ENCODE measurements at places on chromosomes 2 and 18. TPM values are rescaled to one million over a fixed set of nuclear protein-coding genes. Genes with fewer than 3 reads are reported as not detected.

UGT1A8 gene
- total RNA-seq: not detected

DNA sequence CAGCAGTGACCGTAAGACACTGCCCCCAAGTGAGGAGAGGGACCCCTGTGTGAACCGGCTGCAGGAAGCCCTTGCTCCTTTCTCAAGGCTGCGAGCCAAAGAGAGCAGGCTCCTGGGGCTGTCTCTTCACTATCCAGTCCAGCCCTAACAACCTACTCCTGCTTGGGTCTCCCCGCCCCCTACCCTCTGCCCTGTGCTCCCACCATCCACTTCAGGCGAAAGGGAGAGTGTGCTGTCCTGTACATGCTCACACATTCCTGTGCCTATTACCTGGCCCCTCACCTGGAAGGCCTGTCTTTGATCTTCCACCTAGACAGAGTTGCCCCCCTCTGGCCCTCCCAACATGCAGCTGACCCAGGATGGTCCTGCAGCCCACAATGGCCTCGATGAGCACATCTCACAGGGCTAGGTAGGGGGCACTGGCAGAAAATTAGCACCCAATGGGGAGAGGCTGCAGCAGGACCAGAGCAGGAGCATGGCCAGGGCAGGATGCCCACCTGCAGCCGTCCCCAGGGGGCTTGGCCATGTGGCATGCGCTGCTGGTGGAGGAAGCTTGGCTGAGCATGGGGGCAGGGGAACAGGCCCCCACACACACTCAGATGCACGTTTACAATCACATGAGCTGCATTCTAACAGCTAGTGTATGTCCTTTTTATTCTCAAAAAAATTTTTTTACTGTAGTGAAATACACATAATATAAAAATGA lies 93.5 kb downstream of the POLR1A start:
- DNase-seq: no peak

DNA sequence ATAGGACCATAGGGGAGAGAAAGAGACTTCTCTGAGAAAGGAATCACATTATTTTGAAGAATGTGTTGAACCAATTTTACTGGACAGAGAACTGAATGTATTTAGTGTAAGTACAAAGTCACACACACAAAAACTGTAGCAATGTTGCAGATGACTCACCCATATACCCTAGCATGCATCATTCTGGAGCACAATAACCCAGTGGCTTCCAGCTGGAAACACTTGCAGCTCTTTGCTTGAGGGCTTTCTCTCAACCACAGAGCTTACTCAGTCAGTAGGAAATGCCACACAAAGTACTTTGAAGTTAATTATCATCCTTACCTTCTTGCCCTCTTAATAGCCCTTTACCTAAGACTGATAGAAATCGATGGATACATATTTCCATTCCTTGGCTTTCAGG lies 760.0 kb upstream of the FSHR start:
- no peak for DNase-seq

GRCh38 chr2:144529841-144530240 lies 9.9 kb upstream of the ZEB2 start:
- DNase-seq: no peak

GRCh38 chr2:166180951-166181812 lies 53.4 kb upstream of the SCN1A start:
- no peak for DNase-seq

DNA sequence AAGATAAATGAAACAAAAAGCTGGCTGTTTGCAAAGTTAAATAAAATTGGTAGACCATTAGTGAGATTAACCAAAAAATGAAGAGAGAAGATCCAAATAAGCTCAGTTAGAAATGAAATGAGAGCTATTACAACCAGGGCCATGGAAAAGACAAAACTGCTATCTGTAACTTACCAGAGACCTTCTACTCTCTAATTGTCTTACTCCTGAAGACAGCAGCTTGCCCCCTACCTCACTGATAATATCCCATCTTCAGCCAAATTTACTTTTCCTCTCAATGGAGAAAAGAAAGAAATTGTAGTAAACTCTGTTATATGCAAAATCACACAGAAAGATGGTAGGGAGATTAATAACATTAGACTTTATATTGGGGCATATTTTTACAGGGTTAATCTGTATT lies 178.2 kb downstream of the LCLAT1 start:
- DNase-seq: no peak

DNA sequence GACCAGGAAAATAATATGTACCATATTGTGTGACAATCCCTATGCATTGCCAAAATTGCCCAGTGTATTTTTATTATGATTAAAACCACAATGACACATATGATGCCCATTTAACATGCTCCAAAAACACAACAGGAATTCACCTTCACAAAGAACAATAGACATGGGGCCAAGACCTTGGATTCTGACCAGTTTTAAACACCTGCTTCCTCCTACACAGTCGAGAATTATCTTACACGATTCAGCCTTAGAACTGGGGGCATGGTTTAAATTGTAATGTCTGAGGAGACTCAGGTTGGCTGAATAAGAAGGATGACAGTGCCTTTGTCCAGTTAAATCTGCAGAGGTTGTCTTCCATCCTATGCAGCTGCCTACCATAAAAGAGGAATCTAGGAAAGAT lies 212.7 kb downstream of the PLCL1 start:
- no peak for DNase-seq

- no peak for DNase-seq
Measured at GRCh38 chr2:101463911-101464641, 10.8 kb downstream of the RFX8 start.

DNA sequence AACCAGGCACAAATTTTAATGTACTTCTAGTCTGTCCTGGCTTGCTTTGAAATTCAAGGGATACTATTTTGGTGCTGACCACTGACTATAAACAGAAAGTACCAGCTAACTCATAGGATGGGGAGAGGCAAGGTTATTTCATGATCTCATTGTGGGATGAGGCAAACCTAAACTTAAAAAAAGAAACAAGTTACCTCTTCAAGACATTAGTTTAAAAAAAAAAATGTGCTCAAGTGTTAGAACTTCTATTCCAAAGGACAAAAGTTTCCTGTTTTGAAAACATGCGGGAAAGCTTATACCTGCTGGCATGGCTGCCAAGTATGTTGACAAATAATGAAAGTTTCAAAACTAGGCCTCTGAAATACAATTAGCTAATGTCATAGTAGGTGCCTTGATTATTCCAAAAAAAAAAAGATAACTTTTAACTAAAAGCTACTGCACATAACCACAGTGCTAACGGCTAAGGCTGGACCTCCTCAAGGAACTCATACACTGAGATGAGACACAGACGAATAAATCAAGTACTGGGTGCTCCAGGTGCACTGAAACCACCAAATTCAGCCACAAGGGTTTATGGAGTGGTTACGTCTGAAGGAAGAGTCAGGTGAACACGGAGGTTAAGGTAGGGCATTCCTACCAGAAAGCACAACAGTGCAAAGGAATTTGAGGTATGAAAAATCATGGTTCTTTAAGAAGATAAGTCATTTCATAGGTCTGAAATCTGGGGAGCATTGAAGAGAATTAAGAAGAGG lies 38.1 kb downstream of the TMEM131 start:
- DNase-seq: no peak

- DNase-seq: no peak
Measured at GRCh38 chr2:144571770-144572169, 51.9 kb upstream of the ZEB2 start.

DNA sequence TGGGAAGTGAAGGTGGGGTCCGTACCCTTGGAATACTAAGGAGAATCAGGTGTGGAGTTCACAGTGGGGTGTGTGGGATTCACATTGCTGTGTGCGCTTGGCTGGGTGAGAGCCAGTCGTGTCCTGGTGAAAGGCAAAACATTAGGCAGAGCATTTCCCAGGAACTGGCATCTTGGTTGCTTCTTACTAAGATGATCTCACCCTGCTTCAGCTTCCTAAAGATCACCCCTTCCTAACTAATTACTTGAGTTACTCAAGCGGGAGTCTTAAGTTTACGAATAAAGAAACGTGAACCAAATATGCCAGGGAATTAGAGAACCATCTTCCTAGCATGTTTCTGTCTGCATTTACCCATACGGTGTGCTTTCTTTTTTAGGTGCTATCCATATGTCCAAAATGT lies 122.9 kb downstream of the NCK2 start:
- DNase-seq: no peak

DNA sequence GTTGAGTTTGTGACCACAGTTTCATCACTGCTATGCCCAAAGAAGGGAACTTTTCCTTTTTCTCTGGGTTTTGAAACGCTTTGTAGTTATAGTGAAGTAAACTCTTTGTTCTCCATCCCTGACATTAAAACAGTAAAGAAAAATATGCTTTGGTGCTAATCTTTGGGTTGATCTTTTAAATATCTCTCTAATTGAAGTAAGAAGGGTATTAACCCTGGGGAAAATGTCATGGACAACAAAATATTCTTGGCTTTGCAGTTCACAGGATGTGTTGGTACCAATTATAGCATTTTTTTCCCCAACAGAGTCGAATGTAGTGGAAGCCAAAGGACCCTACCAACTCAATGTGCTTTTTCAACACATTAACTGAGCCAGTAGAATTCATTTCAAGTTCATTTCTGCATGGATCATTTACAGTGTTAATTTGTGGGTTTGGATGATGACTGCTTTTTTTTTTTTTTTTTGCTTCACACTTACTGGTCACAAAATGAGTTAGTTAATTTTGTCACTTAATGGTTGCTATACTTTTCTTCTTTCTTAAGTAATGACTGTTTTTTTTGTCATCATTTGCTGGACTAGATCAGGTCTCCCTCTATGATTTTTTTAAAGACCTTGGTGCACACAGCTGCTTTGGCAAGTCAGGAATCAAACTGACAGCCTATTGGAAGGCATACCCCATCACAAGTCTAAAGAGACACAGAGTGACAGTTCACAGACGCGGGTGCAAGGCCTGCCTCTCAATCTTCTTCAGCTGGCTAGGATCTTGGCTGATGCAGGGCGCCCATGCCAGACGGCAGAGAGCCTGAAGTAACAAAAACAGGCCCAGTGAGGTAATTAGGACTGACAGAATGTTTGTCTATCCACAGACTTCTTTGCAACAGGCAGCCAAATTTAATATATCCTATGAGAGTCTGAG lies 98.8 kb upstream of the MMADHC start:
- peak; percentile 69 for DNase-seq

DNA sequence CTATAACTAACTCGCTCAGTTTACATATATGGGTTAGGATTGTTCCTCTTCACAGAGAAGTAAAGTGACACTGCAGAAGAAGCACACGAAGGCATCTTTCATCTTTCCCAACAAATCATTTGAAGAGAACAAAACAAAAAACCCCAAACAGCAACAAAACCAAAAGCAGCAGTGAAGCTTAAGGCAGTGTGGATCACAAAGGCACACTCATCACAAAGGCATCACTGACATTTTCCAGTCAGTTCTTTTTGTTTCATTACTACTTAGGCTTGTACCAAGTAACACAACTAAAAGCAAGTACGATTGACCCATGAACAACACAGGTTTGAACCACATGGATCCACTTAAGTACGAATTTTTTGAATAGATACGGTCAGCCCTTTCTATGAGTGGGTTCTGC lies 75.7 kb downstream of the RNF152 start:
- DNase-seq: no peak

DNA sequence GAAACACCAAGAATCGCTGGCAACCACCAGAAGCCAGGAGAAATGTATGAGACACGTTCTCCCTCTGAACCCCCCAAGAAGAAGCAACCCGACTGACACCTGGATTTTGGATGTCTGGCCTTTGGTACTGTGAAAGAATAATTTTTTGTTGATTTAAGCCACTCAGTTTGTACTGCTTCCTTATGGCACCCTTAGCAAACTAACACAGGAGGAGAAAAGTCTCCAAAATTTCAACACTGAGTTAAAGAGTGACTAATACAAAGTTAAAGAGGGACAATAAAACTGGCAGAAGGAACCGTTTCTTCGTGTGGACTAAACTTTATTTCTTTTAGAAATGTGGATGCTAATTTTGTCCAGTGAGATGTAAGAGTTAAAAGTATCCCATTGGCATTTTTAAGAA lies 660.9 kb upstream of the LINC00305 start:
- DNase-seq: no peak

TUBA4B gene
- total RNA-seq: not detected

DNA sequence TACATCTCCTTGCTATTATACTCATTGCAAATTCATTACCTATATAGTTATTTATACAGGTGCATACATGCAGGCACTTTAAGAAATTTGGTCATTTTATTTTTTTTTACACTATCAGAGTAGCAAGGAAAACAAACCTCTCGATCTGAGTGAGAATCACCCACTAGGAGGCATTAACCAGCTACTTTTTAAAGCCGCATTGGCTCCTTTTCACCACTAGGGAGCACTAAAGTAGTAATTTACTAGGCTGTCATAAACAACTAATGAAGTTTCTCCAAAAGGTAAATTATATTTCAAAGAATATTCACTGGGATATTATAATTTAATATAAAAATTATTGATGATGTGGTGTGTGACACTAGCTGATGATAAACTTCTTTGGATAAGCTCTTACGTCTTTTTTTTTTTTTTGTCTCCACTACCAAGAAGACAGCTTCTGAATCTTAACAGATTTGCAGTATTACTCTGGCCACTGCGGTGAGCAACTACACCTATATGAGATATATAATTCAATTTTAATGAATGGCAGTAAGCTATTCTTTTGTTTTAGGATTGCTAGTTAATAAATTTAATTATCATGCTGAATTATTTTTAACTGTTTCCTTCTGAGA lies 101.9 kb downstream of the NOL4 start:
- no peak for DNase-seq

LOXL3 gene
- 2.0 TPM for total RNA-seq

MOGAT1 gene
- not detected for total RNA-seq

- no peak for DNase-seq
Measured at GRCh38 chr2:135202751-135203150, 150.7 kb downstream of the RAB3GAP1 start.

DNA sequence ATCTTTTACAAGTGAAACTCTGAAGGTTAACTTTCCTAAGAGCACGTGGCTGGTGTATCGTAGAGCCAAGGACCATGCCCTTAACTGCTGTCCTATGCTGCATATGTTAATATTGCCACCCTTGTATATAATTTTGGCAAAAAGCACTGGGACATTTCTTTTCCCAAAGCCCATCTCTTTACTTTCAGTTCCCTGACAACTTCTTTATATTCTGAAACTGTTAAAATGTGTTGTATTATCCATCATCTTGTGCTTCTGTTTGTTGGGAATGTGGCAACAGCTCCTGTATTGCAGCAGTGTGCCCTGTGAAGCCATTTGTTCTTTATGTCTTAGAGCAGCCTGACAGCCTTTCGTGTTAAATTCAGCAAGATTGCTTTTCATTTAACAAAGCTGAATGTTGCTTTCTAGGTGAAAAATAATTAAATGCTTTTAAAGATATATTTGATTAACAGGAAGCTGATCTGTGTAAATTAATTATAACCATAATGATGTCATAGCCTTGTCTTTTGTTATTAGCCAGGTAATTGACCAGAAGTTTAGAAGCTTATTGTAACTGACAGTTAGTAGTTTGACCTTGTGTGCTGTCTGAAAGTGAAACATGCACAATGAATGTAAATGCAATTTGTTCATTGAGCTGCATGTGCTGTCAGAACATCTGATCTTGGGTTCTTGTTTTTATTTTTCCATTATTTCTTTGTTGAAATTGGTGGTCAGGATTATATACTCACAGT lies 9.7 kb downstream of the RHBDD1 start:
- DNase-seq: no peak

CXCR1 gene
- total RNA-seq: 0.96 TPM

GRCh38 chr2:11385216-11385615 lies 40.8 kb upstream of the ROCK2 start:
- DNase-seq: no peak

LTBP1 gene
- 17.4 TPM for total RNA-seq
